ENCODE measurements at places on chromosomes 6 and 20.

DNA sequence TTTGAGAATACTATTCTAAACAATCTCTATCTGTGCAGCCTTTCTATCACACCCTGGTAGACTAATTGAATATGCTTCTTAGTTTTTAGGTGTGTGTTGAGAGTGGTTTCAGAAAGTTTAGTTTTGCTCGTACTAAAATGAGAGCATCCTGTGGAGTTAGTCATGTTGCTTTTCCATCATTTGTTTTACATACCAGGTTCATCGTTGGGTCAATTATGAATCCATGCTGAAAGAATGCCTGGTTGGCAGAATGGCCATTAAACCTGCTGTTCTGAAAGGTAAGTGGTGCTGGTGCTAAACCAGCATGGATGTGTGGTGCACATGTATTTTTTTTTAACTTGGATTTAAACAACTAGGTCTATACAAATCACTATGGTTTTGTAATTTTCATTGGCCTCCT, 49.3 kb downstream of the CYB5R4 start:
- no peak for DNase-seq

DNA sequence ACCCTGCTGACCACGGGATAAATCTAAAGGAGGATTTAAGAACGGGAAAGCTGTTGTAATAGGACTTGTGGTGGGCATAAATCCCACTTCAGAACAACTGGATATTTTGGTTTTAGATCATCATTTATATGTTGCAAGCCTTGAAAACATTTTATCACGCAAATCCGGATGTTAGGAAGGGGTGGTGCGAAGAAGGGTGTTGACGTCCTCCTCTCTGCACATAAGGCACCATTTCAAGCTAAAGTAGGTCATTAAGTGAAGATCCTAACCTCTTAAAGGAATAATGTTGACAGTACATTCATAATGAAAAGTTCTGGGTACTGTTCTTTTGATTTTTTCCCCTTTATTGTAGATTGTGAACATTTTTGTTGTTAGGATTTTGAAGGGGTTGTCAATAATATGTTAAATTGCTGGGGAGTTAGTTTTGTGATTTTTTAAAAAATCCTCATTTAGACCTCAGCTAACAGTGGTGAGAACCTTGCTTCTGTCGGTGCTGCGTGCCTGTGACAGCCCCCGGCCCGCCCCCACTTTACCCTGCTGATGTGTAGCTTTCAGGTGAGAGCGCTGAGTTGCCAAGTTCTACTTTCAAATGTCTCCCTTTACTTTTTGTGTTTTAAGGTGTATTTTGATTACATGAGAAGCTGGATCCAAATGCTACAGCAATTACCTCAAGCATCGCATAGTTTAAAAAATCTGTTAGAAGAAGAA, 88.8 kb downstream of the MAP3K4 start:
- no peak for DNase-seq

DNA sequence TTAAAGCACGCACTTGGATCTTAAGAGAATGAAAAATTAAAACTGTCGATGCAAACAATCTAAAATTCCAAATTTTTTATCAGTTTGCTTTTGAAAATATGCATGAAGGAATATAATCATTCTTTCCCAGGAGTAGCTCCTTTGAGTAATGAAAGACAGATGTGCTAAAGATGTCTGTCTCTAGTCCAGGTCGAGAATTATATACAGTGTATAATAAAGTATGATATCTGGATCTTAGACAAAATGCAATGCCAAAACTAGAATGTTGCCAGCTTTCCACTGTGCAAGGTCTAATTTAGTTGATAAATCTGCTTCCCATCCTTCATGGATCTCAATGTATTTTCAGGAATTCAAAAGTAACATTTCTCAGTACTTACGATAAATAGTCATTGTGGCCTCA, 65.1 kb upstream of the ADGRG6 start:
- DNase-seq: no peak

- DNase-seq: no peak
Measured at GRCh38 chr6:44180406-44180805, 21.8 kb downstream of the CAPN11 start.

DNA sequence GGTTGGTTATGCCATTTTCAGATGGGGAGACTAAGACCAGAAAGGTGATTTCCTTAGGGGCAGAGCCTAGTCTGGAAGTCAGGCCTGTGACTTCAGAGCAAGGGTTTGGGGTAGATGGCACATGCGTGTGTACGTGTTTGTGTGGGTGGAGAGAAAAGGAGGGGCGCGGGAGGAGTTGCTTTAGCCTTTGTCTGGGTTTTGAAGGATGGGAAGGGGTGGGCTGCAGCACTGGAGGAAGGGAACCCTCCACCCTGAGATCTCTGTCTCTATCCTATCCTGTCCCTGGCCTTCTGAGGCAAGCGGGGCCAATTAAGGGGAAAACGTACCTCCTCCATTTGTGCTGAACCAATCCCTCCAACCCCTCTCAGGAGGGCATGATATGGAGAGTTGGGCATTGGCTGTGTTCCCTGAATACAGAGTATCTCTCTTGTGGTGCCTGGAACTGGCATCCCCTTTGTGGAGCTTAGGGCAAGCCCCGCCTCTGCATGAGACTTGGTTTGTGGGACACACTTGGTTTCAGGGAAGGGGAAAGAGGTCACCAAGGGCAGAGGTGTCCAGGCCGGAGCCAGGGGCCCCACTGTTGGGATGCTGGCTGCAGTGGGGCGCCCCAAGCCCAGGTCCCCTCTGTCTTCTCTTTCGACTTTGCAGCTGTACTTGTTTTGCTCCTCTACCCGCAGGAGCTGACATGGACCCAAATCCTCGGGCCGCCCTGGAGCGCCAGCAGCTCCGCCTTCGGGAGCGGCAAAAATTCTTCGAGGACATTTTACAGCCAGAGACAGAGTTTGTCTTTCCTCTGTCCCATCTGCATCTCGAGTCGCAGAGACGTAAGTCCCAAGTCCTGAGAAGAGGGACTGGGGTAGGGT, at the start of gene DBNDD2:
TSS of gene DBNDD2 (plus strand) at position 507 of the 863 bp plus-strand sequence. CDS start at position 686, 179 bp downstream.
- no peak for DNase-seq

DNA sequence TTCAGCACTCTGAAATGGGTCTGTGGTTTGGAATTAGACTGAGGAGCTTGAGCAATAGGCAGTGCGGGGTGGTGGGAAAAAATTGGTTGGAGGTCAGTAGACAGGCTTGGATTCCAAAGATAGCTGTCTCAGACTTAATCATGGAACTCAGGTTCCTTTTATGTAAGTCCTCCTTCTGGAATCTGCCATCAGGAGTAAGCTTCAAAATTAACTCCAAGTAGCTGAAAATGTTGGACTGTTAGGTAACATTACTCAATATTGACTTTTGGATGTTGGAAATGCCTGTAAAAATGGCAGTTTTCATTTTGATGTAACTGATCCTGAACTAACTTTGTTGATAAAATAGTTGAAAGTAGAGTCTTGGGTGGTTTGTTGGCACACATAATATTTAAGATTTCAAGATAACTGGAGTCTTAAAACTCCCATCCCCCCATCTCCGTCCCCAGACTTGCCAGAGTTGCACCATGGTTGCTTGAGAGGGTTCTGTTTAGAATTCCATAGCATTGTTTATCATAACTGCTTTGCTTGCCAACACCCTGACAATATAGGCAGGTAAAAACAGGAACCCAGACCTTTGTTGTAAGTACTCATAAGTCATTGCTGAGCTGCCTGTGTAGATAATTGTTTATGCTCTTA, 83.0 kb downstream of the PHF20 start:
- no peak for DNase-seq
